LNCaP clone FGC (cell line): ENCODE measurements at places on chromosomes 12 and 14.

- DNase-seq = no peak
Measured at GRCh38 chr14:39956372-39956771, 524.1 kb upstream of the FBXO33 start.

GRCh38 chr14:86020841-86021240 lies 490.9 kb downstream of the FLRT2 start:
- no peak for DNase-seq

DNA sequence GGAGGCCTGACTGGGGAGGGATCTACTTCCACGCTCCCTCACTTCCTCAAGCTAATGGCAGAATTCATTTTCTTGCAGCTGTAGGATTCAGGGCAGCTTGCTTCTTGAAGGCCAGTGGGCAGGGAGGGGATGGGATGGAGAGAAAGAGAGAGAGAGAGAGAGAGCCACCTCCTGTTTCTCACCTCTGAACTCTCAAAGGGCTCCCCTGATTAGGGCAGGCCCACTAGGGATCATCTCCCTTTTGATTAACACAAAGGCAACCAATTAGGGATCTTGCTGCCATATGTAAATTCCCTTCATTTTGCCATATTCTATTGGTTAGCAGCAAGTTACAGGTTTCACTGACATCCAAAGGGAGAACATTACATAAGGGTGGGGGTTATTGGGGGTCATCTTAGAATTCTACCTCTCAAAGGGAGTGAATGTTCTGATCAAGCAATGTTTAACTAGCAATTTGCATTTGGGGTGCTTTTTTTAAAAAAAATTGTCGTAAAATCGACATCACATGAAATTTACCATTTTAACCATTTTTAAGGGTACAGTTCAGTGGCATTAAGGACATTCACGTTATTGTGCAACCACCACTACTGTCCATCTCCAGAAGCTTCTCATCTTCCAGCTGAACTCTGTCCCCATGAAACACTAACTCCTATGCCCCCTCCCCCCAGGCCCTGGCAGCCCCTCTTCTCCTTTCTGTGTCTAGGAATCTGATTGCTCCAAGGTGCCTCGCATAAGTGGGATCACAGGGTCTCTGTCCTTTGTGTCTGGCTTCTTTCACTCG lies 47.3 kb upstream of the NCOR2 start:
- no peak for DNase-seq

DNA sequence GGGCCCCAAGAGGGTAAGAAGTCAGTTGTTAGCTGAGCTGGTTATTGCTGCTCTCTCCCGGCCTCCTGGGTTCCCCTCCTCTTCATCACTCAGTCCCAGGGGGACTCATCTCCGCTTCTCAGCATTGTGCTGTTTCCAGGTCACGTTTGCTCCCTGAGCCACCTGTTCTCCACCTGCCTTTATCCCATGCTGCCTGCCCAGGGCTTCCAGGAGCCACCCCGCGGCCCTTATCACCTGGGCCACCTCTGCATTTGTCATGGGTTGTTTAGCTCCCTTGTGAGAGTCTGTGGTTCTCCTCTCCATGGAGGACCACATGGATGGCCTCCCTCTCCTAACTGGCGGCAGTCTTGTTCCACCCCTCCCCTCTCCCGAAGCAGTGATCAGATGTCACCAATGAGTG lies 36.0 kb downstream of the SYNDIG1L start:
- no peak for DNase-seq

GRCh38 chr14:54621686-54622085 lies 54.8 kb downstream of the SAMD4A start:
- no peak for DNase-seq

GRCh38 chr12:104870797-104871196 lies 87.3 kb downstream of the SLC41A2 start:
- DNase-seq = no peak

DNA sequence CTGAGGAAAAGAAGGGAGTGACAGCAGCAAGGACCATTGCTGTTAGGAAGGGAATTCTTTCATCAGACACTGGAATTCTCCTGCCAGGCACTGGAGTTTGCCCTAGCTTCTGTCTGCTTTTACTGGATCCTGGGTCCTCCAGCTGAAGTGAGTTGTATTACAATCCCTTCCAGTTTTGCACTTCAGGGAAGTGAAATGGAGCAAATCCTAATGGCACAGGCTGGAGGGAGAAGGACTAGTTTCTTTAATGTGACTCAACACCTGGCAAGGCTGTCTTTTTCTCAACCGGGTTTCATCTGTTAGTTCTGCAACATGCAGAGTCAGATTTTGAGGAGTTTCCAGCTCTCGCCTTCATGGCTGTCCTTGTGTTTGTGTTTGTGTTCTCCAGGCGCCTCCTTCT lies 45.8 kb downstream of the ETV6 start:
- DNase-seq = no peak

GRCh38 chr14:91477388-91477787 lies 32.7 kb downstream of the PPP4R3A start:
- DNase-seq = no peak

- DNase-seq = peak; percentile 31
Measured at GRCh38 chr14:102811254-102811963, 34.2 kb downstream of the TRAF3 start.

- no peak for DNase-seq
Measured at GRCh38 chr14:97393244-97393643, 596.1 kb downstream of the VRK1 start.

- no peak for DNase-seq
Measured at GRCh38 chr14:54692284-54692772, 125.4 kb downstream of the SAMD4A start.

GRCh38 chr14:38502239-38502638 lies 246.3 kb upstream of the CLEC14A start:
- no peak for DNase-seq

DNA sequence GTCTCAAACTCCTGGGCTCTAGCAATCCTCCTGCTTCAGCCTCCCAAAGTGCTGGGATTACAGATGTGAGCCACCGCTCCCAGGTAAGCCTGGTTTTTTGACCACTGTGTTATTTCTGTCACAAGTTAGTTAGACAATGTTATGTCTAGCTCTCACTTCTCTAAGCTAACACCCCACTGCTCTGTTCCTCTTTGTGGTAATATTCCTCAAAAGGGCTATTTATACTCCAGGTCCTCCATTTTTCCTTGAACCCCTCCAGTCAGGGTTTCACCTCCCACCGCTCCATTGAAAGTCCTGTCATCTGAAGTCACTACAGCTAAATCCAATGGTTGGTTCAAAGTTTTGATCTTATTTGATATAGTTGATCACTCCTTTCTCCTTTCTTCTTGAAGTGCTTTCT lies 5.1 kb downstream of the IRAK3 start:
- DNase-seq = no peak

GRCh38 chr12:57564178-57564740 lies 14.4 kb downstream of the KIF5A start:
- DNase-seq = no peak

- DNase-seq = no peak
Measured at GRCh38 chr12:85188619-85189018, 91.4 kb upstream of the ALX1 start.

GRCh38 chr12:96205908-96206307 lies 11.7 kb downstream of the ELK3 start:
- no peak for DNase-seq

DNA sequence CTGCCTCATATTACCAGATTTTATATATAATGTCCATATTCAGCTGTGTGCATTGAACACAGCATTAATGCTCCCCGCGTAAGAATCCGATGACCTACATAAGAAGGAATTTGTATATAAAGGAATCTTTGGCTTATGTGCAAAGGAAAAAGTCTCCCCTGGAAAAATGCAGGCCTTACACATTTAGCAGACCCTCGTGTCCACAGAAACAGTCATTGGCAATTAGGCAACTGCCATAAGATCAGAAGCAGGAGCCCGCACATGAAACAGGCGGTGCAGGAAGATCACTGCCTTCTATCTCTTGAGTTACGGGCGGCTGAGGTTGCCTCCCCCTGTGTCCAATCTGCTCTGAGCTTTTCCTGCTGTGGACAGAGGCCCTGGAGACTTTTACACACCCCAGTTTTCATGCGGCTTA lies 63.2 kb upstream of the RFX4 start:
- DNase-seq = no peak

GRCh38 chr12:58764100-58764953 lies 156.0 kb downstream of the LRIG3 start:
- no peak for DNase-seq

GRCh38 chr14:45721472-45721871 lies 468.5 kb upstream of the MIS18BP1 start:
- DNase-seq = no peak

DNA sequence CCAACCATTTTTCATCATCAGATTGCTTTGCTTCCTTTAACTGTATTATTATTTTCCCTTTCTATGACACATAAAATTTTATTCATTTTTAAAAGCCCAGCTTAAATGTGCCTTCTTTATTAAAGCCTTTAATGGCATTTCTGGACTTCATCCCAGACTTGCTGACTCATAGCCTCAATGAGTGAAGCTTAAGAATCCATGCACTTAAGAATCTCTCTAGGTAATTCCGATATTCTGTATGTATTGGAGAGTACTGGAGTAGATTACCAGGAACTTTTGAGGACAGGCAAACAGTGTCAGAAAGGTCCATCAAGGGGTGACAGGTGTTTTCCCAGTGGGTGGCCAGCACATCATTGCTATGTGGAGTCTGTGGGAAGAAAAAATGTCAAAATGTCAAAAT lies 107.9 kb downstream of the PTPRQ start:
- peak; percentile 72 for DNase-seq

- DNase-seq = peak; percentile 64
Measured at GRCh38 chr14:58805605-58806409, 168.0 kb downstream of the DACT1 start.

DNA sequence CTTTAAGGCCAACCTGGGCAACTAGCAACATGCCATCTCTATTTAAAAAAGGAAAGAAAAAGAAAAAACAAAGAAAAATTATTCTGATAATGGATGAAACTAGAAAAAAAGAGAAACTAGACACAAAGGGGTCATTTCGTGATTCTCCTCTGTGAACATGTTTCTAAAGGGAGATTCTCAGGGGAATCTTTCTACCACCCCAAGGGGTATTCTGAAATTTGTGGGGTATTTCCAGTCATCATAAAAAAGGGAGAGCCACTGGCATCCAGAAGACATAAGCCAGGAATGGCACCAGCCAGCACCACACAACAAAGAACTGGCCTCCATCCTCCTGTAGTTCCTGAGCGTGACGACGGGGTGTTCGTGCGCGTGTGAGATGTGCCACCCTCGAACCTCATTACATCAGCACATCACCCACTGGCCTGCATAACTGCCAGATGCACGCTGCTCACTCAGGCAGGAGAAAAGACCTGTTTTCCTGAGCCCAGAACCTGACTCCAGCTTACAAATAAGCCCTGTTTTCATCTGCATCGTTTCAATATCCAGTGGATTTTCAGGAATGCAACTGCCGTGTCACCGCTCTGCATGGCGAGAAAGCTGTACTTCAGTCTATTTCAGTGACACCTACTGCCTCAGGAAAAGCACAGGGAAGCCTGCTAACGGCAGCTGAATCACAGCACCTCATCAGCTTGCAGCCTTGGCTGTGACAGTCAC lies 23.9 kb downstream of the STX2 start:
- DNase-seq = no peak

GRCh38 chr14:89767861-89768268 lies 186.7 kb downstream of the EFCAB11 start:
- peak; percentile 8 for DNase-seq

GRCh38 chr12:94730847-94731246 lies 80.5 kb upstream of the TMCC3 start:
- DNase-seq = no peak

GRCh38 chr12:14514154-14514842 lies 53.4 kb downstream of the PLBD1 start:
- peak; percentile 98 for DNase-seq
